GM23248 (cell line): ENCODE measurements at places on chromosomes 6 and 20. TPM values are rescaled to one million over a fixed set of nuclear protein-coding genes. Genes with fewer than 3 reads are reported as not detected.

The GMDS gene
- 3.0 and 13.8 TPM in 2 replicates for total RNA-seq

The BCAS1 gene
- not detected in 2 replicates for total RNA-seq

The VSTM2L gene
- 6.2 and 9.2 TPM in 2 replicates for total RNA-seq

The WFDC5 gene
- total RNA-seq: not detected in 2 replicates

The RAMACL gene
- 0.13 and 2.1 TPM in 2 replicates for total RNA-seq

The SOBP gene
- total RNA-seq: 0.97 and 1.9 TPM in 2 replicates

The CDH4 gene
- 3.9 and 4.4 TPM in 2 replicates for total RNA-seq

The CEP250 gene
- 15.5 and 18.2 TPM in 2 replicates for total RNA-seq

The DEFB132 gene
- total RNA-seq: not detected in 2 replicates

The CST7 gene
- not detected in 2 replicates for total RNA-seq

The TRIM40 gene
- total RNA-seq: not detected in 2 replicates

The SYTL3 gene
- 2.1 and 11.8 TPM in 2 replicates for total RNA-seq

The ACSS1 gene
- total RNA-seq: under 0.01 and 1.1 TPM in 2 replicates

The SFT2D1 gene
- 51.4 and 75.4 TPM in 2 replicates for total RNA-seq

The IRAK1BP1 gene
- total RNA-seq: 4.2 and 4.6 TPM in 2 replicates

The GSTA3 gene
- not detected in 2 replicates for total RNA-seq

The KCNB1 gene
- 0.11 TPM in 1 of 2 replicates, not detected in the other for total RNA-seq

The TRIM15 gene
- not detected in 2 replicates for total RNA-seq

The RAB23 gene
- total RNA-seq: 78.6 and 81.7 TPM in 2 replicates

The CDSN gene
- not detected in 2 replicates for total RNA-seq

The RPN2 gene
- total RNA-seq: 339 and 368 TPM in 2 replicates

The GMPR gene
- total RNA-seq: 0.63 and 2.2 TPM in 2 replicates

The TCP11 gene
- total RNA-seq: not detected in 2 replicates

The ANGPT4 gene
- not detected in 2 replicates for total RNA-seq

The PNLDC1 gene
- not detected in 2 replicates for total RNA-seq

The HSPA12B gene
- total RNA-seq: not detected in 2 replicates

The TNNC2 gene
- total RNA-seq: not detected in 2 replicates

The OOEP gene
- total RNA-seq: not detected in 2 replicates

The MYT1 gene
- total RNA-seq: not detected in 2 replicates

The GTSF1L gene
- not detected in 2 replicates for total RNA-seq

The TFAP2C gene
- total RNA-seq: 12.3 and 12.8 TPM in 2 replicates

The PTP4A1 gene
- total RNA-seq: 24.9 and 31.4 TPM in 2 replicates

The RSPH9 gene
- total RNA-seq: 0.11 TPM in 1 of 2 replicates, not detected in the other

The RGS17 gene
- total RNA-seq: 0.25 and 1.1 TPM in 2 replicates

The FRMD1 gene
- not detected in 2 replicates for total RNA-seq

The MAS1 gene
- not detected in 2 replicates for total RNA-seq

The PNPLA1 gene
- not detected in 2 replicates for total RNA-seq

The CLVS2 gene
- not detected in 2 replicates for total RNA-seq

The NDUFAF5 gene
- 5.3 and 13.0 TPM in 2 replicates for total RNA-seq

The APOBEC2 gene
- not detected in 2 replicates for total RNA-seq

The CST3 gene
- total RNA-seq: 396 and 478 TPM in 2 replicates

The ERVFRD-1 gene
- not detected in 2 replicates for total RNA-seq

The BFSP1 gene
- total RNA-seq: 0.25 and 0.32 TPM in 2 replicates

The CALHM4 gene
- total RNA-seq: not detected in 2 replicates

The SLC17A4 gene
- not detected in 2 replicates for total RNA-seq

The ULBP2 gene
- total RNA-seq: 11.4 and 23.8 TPM in 2 replicates

The SRMS gene
- not detected in 2 replicates for total RNA-seq

The SLPI gene
- total RNA-seq: 1.7 TPM in 1 of 2 replicates, not detected in the other

The OR2B6 gene
- total RNA-seq: not detected in 2 replicates

The HDGFL1 gene
- total RNA-seq: not detected in 2 replicates

The IL17F gene
- total RNA-seq: not detected in 2 replicates

The VPS16 gene
- 35.2 and 36.2 TPM in 2 replicates for total RNA-seq

The ZSCAN16 gene
- total RNA-seq: 1.2 and 2.3 TPM in 2 replicates

The FKBP1A gene
- total RNA-seq: 150 and 162 TPM in 2 replicates

The BMP6 gene
- 4.6 and 10.3 TPM in 2 replicates for total RNA-seq

The SIRPD gene
- total RNA-seq: not detected in 2 replicates

The KIF25 gene
- not detected in 2 replicates for total RNA-seq

The CPNE5 gene
- total RNA-seq: 0.63 TPM in 1 of 2 replicates, not detected in the other
